ENCODE measurements at places on chromosomes 12 and 14.
A peak's percentile ranks its signal among the peaks of the same experiment; 100 is the strongest.

DNA sequence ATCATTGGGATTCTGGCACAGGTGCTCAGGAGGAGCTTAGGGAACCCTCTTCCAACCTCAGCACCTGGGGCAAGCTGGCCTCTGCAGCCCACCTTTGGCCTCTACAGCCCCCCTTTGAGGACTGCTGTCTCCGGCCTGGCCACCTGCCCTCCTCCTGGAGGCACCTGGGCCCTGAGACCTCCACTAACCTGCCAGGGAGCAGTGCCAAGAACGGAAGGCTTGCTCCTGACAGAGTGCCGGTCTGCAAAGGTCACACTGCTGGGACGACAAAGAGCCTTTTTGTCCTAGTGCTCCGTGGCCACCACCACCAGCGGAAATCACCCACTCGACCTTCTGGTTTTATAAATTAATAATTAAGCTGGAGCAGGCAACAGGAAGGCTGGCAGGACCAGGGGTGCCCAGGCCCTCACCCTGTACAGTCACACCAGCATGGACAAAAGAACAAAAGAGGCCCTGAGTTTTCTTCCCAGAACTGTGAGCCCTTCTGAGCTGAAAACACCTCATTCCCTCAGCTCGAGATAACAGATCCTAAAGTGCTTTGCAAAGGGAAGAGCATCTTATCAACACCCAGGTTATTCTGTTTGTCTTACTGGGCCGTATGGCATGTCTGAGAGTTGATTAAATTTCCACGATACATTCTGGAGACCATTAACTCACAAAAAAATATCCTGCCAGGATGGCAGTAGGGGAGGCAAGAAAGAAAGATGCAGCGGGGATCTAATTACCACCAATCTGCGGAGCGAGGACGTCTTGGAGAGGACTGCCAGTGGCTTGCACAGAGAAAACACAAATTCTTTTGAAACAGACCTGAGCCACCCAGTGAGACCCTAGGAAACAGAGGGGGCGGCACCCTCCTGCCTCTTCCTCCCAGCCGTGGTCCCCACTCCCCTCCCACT is 8.2 kb downstream of the TESC start:
- DNase-seq: no peak

DNA sequence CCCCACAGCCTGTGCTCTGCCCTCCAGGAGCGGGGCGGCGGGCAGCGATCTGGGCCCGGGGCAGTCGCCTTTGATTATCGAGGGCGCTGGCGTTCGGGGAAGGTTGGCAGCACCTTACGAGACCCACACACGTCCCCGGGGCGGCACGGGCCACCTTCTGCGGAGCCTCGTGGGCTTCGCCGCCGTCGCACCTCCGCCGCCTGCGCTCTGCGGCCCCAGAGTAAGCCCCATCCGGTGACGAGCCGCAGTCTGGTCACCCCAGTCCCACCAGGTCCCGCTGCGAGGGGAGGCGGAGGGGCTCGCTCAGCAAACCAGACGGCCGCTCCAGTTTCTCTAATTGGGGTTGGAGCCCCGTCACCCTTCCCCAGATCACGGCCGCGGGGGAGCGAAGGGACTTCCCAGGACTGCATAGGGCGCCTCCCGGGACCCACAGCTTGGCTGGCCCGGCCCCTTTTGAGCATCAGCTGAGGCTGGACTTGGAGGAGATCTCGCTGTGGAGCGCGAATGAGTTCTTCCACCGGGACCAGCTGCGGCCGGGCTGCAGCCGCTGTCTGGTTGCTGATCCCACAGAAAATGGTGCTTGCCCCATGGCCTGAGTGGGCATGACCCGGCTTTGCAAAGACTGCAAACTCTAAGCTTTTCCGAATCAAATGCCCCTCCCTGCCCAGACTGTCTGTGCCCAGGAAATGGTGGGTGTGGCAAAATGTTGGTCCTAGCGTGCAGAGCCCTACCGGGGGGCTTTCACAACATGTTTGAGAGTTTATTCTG is 560 bp downstream of the LGALS3 start:
- peak; percentile 15 for DNase-seq

- no peak for DNase-seq
Observed at GRCh38 chr12:15088105-15088504, 115.3 kb downstream of the PDE6H start.

GRCh38 chr14:77800814-77801213 is 905 bp downstream of the ADCK1 start:
- no peak for DNase-seq

GRCh38 chr12:7210642-7211151 is 21.2 kb downstream of the PEX5 start:
- no peak for DNase-seq

GRCh38 chr14:59278111-59278510 is 89.6 kb downstream of the DAAM1 start:
- no peak for DNase-seq

DNA sequence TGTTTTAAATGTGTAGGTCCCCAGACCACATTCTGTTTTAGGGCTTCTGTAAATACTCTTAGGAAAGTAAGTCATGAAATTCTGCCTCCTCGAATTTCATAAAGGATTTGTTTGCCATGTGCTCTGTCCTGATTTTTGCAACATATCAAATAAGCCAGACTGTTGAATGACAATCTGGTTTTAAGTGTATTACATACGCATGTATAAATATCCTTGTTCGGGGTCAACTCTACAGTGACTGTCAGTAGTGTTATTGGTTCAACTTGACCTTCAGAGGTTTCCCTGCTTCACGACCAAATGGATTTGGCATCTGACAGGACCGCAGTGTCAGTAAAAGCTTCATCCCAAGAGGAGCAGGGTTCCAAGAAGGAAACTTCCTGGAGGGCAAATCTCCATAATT is 52.7 kb downstream of the PPM1A start:
- DNase-seq: no peak

GRCh38 chr12:104588047-104588920 is 131.5 kb downstream of the CHST11 start:
- DNase-seq: no peak
